ENCODE measurements at places on chromosomes 1 and 21.

GRCh38 chr1:6048179-6048867 is 2.6 kb downstream of the KCNAB2 start:
- DNase-seq, result no peak

DNA sequence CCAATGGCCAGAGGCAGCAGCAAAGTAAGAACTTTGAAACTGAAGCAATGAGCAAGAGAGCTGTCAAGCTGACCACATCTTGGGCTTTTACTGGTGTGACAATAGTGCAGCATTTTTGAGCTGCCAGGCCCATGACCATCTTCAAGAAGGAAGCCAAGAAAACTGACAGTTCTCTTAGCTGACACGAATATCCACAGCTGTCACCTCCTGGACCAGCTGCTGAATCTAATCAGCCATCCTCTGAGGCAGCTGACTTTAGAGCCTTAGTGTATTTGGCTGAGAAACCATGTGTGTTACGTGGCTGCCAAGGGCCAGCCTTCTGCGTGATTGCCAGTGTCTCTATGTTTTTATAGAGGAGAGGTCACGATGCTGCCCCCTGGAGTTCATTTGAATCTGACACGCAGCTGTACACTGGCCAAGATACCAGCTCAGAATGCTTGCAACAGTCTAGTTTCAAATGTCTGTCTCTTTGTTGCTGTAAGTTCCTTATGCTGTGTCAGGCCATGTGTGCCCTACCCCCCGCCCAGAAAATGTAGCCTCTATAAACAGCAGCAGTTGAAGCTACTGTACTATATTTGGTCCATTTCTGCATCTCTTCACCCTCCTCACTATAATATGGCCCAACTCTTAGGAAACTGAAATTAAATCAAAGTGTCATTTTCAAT is 39.7 kb downstream of the PALMD start:
- peak; percentile 25 for DNase-seq

DNA sequence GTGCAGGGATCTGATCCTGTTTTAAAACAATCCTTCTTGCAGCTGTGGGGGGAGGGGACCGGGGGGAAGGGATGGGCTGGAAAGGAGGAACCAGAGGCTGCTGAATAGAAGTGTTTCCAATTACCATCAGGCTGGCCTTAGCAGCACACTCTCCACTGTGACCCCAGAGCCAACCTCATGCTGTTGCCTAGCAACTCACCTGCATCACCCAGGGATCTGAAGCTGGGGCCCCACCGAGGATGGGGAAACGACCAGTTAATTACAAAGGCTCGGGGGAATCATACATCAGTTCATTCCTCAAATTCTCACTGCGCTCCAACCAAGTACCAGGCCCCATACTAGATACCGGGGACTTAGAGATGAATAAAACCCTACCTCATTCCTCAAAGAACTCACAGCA is 11.9 kb upstream of the GPX7 start:
- DNase-seq, result no peak

DNA sequence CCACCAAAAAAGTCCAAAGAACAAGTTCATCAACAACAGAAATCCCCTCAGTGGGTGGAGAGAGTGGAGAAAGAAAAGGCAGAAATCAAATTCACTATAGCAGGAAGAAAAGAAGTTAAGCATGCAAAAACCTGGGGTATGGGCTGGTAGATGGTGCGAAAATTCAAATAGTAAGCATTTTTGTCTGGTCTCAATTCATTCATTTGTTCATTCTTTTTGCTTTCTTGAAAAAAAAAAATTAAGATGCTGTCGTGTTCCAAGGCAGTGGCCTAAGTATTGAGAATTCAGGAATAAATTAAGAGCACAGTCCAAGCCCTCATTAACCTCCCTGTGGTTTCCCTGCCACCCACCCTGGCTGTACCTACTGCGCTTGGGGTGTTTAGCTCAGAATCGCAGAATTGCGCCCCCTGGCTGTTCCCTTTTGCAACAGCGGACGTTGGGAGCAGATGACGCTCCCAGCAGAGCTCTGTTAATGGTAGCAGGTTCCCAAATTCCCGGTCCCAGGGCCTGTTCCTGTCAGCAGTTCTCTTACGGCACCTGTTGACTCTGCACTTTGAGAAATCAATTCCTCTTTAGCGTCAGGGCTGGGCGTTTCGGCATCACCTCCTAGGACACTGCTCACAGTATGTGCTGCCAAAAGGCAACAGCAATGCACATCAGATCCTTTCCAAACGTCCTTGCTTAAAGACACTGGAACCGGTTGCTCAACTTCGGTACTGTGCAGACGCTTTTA is 34.0 kb upstream of the SSX2IP start:
- DNase-seq, result peak; percentile 52

DNA sequence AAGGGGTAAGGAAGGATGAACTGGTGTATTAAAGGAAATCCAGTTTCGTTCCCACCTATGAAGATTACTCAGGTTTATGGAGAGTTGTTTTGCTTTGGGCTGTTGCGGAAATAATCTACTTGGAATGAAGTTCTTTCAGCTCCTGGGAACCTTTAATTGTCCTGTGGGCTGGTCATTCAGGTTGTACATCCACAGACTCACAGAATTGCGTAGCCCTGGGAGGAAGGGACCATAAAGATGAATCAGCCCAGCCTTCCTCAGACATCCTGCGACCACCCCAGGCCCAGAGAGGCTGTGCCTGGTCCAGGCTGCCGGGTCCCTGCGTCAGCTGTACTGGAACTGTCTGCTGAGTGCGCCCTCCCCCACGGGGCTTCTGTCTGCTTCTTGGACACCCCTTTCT is 72.7 kb downstream of the GALNT2 start:
- DNase-seq, result no peak
